ENCODE measurements at places on chromosomes 7 and 10. TPM values are rescaled to one million over a fixed set of nuclear protein-coding genes. Genes with fewer than 3 reads are reported as not detected.

- no peak for ATAC-seq
These were observed 96.1 kb downstream of the EPDR1 start for GRCh38 chr7:38016567-38016966.

- ATAC-seq: no peak
These were observed 334.4 kb downstream of the CALN1 start for GRCh38 chr7:72077786-72078185.

Gene LRMDA
- total RNA-seq: not detected

GRCh38 chr7:52705768-52706167 is 329.7 kb upstream of the POM121L12 start:
- ATAC-seq: no peak

- no peak for ATAC-seq
These were observed 380.7 kb upstream of the SHH start for GRCh38 chr7:156192921-156193320.

Gene RBM17
- 253 TPM for total RNA-seq

Gene ENKUR
- total RNA-seq: 0.45 TPM

All from activated T-helper 17 cell treated with anti-CD3 and anti-CD28 coated beads, Interleukin-2, amount 50 U/mL, for 72 hours (primary cell).